Kidney epithelial cell (primary cell): ENCODE measurements at places on chromosomes 2 and 18. TPM values are rescaled to one million over a fixed set of nuclear protein-coding genes. Genes with fewer than 3 reads are reported as not detected.
A peak's percentile ranks its signal among the peaks of the same experiment; 100 is the strongest.

RANBP2 gene
- 53.2 and 56.4 TPM in 2 replicates for total RNA-seq

SIX3 gene
- total RNA-seq, result not detected in 2 replicates

CRYGA gene
- total RNA-seq, result not detected in 2 replicates

REG1B gene
- not detected in 2 replicates for total RNA-seq

- no peak for DNase-seq
Observed at GRCh38 chr18:74147491-74147778, 199 bp downstream of the FBXO15 start.

DNA sequence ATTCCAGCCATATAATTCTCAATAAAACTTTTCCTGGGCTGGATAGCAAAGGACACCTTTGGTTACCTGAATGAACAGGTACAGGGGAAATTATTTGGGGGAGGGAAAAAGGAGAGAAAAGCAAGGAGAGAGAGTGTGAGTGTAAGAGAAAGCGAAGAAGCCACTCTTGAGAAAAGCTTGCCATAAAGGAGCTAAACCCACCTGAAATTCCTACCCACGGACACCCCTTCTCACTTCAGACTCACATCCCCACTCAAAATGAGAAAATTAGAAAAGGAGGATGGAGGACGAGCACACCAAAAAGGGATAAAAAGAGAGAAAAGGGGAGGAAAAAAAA lies 354 bp downstream of the ZEB2 start:
- no peak for DNase-seq

DNA sequence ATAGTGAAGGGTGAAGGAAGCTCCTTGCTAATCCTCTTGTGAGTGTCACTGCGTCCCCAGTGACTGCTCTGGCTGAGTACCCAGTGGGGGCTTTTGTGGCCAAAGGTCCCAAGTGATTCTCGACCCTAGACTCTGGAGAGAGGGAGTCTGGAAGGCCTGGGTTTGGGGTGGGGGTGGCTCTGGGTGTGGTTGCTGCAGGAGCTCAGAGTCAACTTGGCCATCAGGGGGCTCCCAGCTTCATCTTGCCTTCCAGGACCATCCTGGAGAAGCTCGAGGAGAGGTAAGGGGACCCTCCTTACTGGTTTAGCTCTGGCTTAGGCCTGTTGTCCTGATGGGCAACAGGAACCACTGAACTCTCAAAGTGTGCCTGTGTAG lies 592 bp downstream of the PSD4 start:
- DNase-seq, result no peak

DNA sequence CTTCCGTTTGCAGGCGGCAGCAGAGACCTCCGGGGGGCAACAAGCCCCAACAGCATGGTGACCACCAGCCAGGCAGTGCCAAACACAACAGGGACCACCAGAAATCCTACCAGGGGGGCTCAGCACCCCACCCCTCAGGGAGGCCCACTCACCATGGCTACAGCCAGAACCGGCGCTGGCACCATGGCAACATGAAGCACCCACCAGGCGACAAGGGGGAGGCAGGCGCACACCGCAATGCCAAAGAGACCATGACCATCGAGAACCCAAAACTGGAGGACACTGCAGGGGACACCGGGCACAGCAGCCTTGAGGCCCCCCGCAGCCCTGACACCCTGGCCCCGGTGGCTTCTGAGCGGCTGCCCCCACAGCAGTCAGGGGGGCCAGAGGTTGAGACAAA lies 192.9 kb downstream of the SMAD7 start:
- no peak for DNase-seq

GRCh38 chr2:234671231-234671630 lies 174.3 kb upstream of the ARL4C start:
- DNase-seq, result no peak

DNA sequence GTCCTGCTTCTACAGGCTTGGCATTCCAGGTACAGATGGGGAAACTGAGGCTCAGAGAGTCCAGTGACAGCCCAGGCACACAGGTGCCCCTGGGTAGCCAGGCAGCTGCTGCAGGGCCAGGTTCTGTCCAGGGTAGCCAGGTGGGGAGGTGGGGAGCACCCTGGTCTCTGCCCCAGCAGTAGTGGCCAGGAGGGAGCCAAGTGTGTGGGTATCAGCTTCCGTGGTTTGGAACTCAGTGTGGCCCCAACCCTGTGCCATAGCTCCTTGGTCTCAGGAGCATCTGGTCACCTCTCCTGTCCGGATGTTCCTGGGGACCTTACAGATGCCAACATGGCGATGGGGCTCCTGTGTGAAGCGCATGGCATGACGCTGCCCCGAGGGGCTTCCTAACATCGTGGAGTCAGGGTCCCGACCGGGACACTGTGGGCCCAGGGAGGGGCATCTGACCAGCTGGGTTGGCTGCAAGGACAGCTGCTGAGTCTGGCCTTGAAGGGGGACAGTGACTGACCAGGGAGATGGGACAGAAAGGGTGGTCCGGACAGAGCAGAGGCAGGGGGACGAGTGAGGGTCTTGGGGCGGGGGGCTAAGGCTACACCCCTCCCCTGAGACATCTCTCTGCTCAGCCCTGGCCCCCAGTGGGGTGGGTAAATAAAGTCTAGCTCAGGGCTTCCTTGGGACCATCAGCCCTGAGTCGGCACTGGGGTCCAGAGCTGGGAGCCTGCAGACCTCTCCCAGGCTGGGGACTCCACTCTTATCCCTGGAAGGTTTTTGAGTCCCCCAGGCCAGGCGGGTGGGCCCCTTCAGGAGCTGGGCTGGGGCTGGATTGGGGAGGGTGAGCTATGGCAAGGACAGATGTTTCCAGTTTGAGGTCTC lies 76.0 kb upstream of the SMAD7 start:
- DNase-seq, result no peak

DNA sequence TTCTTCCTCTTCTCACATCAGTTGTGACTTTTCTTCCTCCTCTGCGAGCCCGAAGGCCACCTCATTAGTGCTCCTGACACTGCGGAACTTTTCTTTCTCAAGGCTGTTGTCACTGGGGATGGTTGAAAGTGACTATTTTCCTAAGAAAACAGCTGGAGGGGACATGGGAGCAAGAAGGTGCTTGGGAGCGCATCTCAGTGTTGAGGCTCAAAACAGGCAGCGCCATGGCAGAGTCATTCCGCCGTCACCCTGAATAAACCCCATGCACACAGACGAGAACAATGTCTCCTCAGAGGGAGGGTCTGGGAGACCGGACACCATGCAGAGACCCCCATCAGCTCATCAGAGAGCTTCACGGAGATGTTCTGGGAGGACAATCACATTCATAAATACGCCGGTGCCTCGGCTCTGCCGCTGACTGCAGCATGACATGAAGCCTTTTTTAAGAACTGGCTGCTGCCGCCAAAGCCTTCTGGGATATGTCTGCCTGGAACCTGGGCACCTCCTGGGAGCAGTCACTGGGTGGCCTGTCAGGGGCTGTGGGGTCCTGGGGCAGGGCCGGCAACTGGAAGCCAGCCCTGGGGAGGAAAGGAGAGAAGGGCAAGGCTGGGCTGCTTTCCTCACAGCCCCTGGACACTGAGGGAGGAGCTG lies 19.2 kb downstream of the ATOH8 start:
- DNase-seq, result no peak

DNA sequence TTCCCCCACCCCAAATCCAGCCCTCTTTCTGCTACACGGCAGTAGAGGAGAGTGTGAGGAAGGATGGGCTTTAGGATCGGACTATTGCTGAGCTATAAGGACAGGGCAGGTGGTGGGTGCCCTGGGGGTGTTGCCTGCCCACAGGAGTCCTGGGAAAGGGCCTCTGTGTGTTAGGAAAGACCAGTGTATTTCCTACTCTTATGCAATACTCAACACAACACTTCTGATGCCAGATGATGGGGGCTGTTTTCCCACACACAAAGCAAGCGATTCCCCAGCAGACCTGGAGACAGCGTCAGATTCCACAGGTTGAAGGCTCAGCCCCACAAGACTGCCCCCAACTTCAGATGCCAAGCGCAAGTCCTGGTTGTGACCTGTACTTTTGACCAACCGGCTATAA lies 91.0 kb upstream of the LCLAT1 start:
- no peak for DNase-seq

- no peak for DNase-seq
Observed at GRCh38 chr2:229672021-229672420, 42.3 kb downstream of the DNER start.

DNA sequence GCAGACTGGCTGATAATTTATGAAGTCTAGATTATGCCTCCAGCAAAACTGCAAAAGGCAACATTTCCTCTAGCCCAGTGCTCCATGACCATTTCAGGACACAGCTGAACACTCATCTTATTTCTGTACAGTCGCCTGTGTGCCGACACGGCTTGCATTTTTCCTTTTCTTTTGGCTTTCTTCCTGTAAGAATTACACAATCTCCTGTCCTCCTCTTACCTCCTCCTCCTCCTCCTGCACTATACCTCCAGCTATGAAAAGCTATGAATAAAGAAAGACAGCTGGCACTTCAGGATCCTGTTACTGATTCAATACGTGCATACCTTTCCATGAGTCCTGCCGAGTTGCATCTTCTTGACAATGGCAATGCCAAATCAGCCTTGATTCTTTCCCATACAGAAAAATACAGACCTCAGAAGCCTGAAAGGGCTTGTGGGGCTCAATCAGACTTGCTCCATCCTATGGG lies 32.2 kb upstream of the TRIB2 start:
- no peak for DNase-seq

DNA sequence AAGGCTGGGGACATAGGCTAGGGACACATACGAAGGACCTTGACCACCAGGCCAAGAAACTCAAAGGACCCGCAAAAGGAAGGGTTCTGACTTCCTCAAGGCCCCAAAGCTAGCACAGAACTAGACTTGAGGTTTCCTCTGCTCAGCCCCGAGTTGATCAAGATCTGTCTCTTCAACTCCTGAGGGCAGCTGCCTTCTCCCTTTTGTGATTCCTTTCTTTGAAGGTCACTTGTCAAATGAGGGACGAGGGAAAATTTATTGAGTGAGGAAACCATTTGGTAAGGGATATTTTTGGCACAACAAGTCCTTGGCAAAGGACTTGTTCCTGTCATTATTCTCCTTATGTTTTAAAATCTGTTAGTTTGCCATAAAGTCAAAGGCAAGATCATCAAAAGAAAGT lies 12.3 kb upstream of the ROCK2 start:
- DNase-seq, result no peak

- no peak for DNase-seq
Observed at GRCh38 chr2:180289627-180290026, 282.5 kb upstream of the CWC22 start.

DNA sequence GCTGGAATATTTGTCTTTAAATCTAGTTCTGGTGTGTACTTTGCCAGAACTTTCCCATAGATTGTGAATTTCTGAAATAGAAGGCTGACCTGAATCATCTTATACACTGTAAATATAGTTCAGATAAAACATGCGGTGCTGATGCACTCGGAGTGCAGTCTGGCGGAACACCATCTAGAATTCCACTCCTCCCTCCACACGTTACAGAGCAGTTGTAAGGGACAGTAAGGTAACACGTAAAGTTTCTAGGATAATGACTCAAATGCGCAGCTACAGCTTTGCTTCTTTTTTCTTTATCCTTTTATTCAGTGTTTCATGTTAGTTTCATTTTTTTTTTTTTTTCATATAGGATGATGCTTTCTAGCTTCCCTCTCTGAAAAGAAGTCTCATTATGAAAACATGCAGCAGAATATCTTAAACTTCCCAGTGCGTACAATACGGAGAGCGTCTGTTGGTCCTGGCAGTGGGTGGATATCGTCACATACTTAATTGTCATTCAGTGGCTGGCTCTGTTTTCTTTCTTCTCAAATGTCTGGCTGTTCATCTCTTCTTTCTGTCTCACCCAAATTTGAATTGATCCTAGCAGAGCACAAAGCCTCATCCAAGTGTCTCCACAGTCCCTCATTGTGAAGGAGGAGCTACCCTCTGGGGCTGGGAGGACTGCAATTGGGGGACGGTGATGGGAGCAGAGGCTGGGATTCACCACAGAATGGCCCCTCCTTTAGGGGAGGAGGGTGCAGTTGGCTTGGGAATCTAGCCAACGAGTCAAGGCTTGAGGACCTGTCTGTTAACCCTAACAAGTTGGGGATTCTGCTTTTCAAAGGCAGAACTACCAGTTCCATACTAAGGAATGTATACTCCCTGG lies 138.8 kb downstream of the MYT1L start:
- DNase-seq, result no peak

GRCh38 chr2:141035846-141036420 lies 1094.9 kb downstream of the LRP1B start:
- DNase-seq, result no peak

GRCh38 chr2:145906354-145906753 lies 1386.4 kb upstream of the ZEB2 start:
- DNase-seq, result peak; percentile 47

DNA sequence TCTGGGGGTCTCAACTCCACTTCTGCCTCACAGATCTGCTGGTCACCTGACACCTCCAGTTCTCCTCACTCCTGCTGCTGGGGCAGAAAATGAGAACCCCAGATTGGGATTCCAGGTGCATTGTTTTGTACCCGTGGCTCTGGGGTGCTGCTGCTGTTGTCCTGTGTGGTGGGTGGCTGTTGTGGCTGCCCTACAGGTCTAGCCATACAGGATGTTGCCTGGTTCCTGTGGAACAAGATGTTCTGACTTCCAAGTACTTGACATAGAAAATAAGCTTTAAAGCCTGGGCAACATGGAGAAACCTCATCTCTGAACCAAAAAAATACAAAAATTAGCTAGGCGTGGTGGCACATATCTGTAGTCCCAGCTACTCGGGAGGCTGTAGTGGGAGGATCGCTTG lies 38.1 kb downstream of the CHRNA1 start:
- no peak for DNase-seq

DNA sequence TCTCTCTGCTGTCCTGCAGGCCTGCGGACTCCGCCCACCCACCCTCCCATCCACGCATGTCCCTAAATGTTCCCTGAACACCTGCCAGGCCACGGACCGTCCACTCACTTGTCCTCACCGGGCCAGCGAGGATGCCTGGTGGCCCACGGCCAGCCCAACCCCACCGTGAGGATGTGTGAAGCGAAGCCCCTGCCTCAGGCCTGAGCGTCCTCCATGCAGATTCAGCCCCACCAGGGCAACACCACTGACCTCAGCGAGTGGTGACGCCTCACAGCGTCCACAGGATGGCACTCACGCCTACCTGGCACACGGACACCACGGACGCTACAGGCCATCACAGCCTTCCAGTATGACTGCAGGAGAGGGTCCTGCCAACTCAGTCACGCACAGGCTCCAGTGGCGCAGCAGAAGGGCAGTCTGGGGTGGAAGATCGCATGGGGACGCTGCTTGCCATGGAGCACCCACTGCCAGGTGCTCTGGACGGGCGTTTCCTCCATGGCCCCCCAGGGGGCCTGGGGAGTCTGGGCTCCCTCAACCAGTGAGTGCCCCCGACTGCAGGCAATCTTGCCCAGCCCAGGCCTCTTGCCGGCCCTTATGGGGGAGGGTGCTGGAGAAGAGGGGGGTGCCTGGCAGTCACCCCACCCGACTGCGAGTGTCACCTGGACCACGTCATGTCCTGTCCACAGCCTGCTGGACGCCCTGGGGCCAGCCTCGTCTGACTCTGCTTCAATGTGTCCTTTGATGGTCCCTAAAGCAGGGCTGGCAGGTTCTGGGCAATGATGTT lies 25.4 kb downstream of the HDAC4 start:
- DNase-seq, result no peak

GRCh38 chr2:48233005-48233404 lies 296.9 kb upstream of the STON1 start:
- no peak for DNase-seq
